ENCODE measurements at places on chromosomes 4 and X.

DNA sequence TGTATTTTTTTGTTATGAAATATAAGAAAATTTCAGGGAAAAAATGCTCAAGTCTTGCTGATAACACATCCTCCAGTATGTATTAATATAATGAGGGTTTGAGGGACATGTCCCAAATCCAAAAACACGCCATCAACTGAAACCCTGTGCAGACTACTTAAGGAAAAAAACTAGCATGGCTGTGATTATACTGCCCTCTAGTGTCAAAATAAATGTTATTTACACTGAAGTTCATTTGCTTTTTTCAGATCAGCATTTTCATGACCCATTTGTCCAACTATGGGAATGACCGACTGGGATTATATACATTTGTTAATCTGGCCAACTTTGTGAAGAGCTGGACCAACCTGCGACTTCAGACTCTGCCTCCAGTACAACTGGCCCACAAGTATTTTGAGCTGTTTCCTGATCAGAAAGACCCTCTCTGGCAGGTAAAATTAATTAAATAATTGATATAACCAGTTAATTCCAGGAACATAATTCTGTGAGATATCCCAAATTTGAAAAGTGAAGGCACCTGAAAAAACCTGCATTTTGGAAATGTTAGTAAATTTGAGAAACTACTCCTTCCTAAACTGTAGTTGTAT lies 128.5 kb downstream of the PRSS12 start:
- DNase-seq = no peak

DNA sequence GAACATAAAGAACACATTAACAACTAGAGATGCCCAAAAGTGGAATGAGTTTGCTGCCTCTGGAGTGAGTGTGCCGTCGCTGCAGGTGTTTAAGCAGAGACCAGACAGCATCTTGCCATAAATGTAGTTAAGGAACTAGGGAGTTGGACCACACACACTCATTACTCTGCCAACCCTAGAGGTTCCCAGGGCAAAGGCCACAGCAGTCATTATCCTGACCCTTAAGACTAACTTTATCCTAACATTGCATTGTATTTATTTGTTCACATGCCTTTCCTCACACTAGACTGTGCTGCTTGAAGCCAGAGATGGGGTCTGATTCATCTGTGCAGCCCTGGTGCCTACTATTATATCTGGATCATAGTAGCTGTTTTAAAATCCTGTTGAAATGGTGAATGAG lies 16.9 kb upstream of the PLA2G12A start:
- DNase-seq = no peak

GRCh38 chr4:86033171-86033570 lies 326.7 kb downstream of the MAPK10 start:
- no peak for DNase-seq

DNA sequence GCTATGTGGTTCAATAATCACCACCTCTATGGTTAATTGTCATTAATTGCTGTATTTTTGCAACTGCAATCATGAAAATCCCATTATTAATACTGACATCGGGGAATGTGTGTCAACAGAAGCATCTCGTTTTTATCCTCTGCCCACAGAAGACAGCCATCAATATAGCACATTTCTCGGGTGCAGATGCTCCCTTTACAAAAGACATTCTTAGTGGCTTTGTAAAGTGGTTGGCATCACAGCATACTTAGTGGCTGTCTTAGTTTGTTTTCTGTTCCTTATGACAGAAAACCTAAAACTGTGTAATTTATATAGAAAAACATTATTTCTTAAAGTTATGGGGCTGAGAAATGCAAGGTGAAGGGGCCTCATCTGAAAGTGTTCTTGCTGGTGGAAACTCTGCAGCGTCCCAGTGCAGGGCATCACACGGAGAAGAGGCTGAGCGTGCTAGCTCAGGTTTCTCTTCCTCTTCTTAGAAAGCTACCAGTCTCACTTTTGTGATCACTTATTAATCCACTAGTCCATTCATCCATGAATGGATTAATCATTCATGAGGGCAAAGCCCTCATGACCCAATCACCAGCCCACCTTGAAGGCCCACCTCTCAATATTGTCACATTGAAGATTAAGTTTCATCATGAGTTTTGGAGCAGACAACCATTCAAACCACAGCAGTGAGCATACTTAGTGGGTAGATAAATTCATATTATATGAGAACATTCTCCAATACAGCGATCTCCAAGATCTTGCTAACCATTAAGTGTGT lies 1067.7 kb upstream of the PABPC4L start:
- no peak for DNase-seq

DNA sequence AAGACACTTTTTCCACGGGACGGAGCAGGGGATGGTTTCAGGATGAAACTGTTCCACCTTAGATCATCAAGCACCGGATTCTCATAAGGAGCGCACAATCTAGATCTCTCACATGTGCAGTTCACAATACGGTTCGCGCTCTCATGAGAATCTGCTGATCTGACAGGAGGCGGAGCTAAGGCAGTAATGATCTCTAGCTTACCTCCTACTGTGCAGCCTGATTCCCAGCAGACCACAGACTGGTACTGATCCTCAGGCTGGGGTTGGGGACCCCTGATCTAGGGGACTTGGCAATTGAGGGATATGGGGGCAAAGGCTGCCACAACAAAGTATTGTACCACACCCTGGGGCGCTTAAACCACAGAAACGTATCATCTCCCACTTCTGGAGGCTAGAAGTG lies 25.7 kb downstream of the ZNF185 start:
- DNase-seq = no peak

GRCh38 chr4:176261018-176261417 lies 8.0 kb downstream of the ASB5 start:
- no peak for DNase-seq

- DNase-seq = no peak
These were observed 14.2 kb downstream of the FTHL17 start for GRCh38 chrX:31057691-31058090.

GRCh38 chr4:4323705-4324534 lies 33.9 kb downstream of the ZBTB49 start:
- DNase-seq = no peak

DNA sequence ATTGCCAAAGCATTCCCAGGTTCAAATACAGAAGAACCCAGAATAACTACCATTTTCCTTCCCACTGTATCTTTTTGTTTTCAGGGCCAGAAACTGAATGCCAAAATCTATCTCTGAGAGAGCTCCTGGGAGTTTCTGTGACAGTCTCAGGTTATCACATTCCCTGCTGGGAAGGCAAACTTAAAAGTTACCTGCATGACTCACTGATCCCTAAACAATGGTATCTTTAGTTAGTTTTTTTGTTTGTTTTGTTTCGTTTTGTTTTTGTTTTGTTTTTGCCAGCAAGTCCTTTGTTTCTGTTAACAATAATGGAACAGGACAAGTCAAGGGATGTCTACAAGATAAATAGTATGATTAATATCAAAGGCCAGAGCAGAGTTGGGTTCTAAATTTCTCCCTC lies 34.3 kb downstream of the PAPSS1 start:
- DNase-seq = no peak

GRCh38 chr4:84459783-84460182 lies 39.3 kb downstream of the NKX6-1 start:
- no peak for DNase-seq

GRCh38 chrX:68939868-68940267 lies 111.0 kb downstream of the EFNB1 start:
- DNase-seq = no peak
